ENCODE measurements at places on chromosomes 5 and 9.

DNA sequence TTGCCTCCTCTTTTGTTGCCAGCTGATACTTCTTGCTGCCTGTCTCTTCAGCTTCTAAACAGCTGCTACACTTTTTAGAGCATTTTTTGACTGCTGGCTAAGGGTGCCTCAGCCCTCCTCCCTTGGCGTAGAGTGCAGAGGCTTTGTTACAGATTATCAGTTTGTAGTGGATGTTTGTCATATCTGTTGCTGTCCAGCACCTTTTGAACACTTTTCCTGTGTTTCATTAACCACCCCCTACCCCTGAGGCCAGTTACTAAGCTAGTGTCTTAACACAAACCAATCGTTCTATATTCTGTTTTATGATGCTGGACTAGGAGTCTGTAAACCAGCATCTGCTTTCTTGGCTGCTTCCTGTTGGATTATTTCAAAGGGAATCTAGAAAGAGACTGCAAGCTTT lies 441.5 kb downstream of the DNAH5 start:
- no peak for DNase-seq

GRCh38 chr9:134936346-134937163 lies 18.8 kb upstream of the FCN1 start:
- DNase-seq = peak; percentile 14

DNA sequence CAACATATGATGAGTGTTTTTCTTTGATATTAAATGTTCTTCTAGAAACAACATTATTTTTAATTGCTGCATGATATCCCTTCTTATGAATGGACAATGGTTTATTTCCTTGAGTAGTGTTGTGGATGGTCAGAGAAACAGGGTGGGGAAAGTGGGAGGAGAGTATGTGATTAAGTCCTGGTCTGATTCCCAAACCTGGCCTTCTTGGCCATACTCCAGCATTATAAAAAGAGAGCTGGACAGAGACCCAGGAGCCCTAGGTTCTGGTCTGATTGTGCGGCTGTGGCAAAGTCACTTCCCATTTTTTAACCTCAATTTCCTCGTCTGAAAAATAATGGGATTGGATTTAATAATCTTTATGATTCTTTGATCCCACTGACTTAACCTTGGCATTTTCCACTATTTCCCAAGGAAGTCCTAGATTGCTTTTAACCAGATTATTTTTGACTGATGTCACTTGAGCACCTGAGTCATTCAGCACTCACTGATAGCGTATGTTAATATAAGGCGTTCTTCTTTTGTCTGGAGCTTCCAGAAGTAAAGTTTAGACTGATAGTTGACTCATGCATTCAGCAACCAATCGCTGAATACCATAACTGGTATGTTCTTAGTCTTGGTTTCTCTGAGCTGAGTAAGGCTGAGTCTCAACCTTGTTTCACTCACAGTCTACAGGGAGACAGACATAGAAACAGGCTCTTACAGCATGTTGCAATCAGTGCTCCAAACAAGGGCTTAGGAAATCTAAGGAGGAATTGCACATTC lies 26.2 kb downstream of the OSMR start:
- DNase-seq = no peak

- peak; percentile 32 for DNase-seq
These were observed 100.5 kb downstream of the PALM2AKAP2 start for GRCh38 chr9:109880276-109881169.

DNA sequence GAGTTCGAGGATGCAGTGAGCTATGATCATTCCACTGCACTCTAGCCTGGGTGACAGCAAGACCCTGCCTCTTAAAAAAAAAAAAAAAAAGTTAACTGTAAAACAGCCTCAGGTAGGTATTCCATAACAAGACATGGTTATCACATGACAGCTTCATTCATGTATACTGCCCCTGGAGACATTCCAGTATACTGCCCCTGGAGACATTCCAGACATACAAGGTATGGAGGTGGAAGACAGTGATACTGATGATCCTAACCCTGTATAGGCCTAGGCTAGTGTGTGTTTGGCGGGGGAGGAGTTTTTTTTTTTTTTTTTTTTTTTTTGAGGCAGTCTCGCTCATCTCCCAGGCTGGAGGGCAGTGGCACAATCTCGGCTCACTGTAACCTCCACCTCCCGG lies 105.5 kb downstream of the RICTOR start:
- no peak for DNase-seq

DNA sequence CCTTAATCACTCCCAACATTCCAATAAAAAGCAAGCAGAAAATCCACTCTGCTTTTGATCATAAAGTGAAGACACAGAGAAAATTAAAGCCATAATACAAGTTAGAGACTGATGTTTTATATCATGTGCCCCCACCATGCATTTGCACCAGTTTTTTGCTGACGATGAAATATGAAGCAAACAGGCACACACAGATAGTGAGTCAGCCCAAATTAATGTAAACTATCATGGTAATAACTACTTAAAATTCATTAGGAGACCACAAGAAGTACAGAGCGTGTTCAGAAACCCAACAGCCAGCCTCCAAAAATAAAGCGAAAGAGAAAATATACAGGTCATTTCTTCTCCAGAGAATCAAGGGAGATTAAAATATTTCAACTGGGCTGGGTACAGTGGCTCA lies 46.4 kb upstream of the KDM4C start:
- no peak for DNase-seq

DNA sequence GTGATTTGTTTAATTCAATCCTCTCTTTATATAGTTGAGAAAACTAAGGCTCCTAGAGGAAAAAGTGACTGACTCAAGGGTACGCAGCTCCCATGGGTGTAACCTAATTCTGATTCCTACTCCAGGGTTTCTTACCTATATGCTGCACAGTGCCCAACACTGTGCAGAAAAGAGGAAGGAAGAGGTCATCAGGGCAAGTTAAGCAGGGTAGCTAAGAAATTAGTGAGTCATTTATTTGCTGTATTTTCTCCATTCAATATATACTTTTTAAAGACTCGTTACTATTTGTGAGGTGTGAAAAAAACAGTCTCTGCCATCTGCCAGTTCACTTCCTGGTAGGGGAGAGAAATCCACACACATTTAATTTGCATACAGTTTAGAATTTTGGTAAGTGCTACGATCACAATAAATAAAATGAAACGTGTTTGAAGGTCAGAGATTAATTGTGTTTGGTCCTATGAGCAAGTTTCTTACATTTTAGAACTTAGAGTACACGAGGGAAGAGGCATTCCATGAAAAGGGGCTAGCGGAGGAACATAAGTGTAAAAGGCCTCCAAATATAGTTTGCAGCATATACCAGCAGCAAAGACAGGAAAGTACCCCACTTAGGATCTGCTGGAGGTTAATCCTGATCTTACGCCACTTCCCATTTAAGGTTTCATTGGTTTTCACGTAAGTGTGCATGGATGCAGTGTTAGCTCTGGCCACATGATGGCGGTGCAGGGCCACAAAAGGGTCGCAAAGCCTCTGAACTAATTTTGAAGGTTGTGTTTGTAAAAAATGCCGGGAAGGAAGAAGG lies 59.9 kb upstream of the TLR4 start:
- peak; percentile 62 for DNase-seq

- DNase-seq = no peak
These were observed 241.2 kb downstream of the CETN3 start for GRCh38 chr5:90168399-90168798.

DNA sequence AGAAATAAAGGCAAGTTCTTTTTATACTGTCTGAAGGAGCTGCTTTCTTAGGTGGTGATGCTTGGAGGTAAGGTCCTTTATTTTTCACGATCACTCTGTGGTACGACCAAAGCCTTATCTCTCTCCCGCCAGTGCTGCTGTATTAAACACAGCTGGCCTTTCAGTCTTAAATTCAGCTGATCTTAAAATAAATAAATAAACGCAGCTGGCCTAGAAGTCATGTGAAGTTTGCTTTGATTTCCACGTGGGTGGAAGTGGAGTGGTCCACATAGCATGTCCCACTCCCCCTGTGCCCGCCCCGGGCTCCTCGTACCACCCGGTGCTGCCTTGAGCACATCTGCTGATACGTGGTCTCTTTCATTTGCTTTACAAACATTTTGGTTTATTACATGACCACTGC lies 260.4 kb downstream of the FANCC start:
- no peak for DNase-seq

GRCh38 chr9:93828331-93829097 lies 126.6 kb downstream of the BARX1 start:
- no peak for DNase-seq

DNA sequence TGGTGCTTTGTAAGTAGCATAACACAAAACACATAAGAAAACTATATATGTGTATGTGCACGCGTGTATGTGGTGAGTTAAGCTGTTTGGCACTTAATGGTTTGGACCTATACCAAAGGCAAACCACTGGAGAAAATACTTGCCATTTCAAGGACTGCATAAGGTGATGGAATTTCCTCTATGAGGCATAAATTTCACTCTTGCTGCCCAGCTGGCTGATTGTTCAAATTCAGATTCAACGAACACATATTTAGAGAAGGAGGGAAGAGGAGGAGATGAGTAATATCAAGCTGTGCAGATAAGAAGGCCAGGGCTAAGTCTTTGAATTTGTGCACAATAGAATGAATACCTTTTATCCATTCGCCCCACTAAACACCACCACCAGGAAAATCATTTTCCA lies 470.6 kb upstream of the MPDZ start:
- DNase-seq = no peak

- DNase-seq = no peak
These were observed 324.4 kb upstream of the MPDZ start for GRCh38 chr9:13603921-13604320.

DNA sequence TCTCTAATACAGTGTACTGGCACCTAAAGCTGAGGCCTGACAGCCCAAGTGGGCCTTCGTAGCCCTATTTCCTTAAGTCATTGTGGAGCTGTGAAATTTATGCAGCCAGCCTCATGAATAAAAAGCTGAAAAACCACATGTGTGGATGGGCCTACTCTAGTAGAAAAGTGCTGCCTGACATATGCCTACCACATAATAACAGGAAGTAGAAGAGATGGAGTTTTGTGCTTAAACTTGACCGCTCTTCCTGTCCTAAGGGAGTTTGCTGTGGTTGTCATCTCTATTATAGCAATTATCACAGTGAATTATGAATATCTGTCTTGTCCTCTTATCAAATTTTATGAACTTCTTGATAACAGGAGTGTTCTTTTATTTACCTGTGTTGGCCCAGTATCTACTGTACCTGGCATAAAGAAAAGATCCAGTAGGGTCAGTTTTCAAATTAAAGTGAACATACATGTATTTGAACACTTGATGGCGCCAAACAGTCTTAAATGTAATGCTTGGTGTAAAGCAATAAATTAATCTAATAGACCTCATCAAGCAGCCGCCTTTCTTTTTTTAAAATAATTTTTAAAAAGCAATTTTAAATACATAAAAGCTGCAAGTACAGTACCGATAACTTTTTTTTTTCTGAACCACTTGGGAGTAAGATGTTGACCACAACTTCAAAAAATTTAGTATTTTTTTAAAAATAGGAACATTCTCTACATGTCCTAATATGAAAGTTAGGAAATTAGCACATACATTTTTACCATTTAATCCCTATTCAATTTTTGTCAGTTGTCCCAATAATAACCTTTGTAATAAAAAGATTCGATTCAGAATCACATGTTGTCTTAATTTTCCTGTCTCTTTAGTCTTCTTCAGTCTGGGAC lies 51.0 kb downstream of the FKTN start:
- DNase-seq = no peak

- no peak for DNase-seq
These were observed 24.0 kb downstream of the LYRM7 start for GRCh38 chr5:131194725-131195124.

- DNase-seq = no peak
These were observed 65.3 kb upstream of the CXCL14 start for GRCh38 chr5:135643881-135644766.

DNA sequence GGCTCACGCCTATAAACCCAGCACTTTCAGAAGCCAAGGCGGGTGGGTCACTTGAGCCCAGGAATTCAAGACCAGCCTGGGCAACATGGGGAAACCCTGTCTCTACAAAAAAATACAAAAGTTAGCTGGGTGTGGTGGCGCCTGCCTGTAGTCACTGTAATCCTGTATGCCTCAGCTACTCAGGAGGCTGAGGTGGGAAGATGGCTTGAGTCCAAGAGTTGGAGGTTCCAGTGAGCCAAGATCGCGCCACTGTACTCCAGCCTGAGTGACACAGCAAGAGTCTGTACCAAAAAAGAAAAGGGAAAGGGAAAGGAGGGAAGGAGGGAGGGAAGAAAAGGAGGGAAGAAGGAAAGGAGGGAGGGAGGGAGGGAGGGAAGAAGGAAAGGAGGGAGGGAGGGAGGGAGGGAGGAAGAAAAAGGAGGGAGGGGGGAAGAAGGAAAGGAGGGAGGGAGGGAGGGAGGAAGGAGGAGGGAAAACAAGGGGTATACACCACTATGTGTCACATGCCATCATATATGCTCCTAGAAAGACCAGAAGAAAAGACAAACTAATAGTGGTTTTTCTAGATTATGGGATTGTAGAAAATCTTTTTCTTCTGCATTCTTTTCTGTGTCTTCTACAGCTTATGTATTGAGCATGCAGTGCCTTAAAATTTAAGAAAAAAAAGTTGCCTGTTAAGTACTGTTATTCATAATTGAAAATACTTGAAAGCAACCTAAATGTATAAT lies 240.1 kb downstream of the DENND1A start:
- no peak for DNase-seq

DNA sequence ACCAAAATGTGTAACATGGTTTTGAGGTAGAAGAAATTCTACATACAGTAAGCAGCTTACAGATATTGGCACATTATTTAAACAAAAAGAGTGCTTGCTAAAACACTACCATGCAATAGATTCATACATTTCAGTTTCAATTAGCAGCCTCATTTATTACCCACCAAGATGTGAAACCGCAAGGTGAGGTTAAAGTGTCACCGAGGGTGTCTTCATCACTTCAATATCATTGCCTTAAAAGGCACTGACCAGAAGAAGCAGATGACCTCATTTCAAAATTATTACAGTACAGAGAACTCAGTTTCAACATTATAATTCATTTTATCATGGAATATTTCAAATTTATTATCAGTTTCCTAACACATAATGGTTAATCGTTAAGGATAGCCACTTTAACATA lies 302.2 kb downstream of the ISL1 start:
- DNase-seq = no peak

DNA sequence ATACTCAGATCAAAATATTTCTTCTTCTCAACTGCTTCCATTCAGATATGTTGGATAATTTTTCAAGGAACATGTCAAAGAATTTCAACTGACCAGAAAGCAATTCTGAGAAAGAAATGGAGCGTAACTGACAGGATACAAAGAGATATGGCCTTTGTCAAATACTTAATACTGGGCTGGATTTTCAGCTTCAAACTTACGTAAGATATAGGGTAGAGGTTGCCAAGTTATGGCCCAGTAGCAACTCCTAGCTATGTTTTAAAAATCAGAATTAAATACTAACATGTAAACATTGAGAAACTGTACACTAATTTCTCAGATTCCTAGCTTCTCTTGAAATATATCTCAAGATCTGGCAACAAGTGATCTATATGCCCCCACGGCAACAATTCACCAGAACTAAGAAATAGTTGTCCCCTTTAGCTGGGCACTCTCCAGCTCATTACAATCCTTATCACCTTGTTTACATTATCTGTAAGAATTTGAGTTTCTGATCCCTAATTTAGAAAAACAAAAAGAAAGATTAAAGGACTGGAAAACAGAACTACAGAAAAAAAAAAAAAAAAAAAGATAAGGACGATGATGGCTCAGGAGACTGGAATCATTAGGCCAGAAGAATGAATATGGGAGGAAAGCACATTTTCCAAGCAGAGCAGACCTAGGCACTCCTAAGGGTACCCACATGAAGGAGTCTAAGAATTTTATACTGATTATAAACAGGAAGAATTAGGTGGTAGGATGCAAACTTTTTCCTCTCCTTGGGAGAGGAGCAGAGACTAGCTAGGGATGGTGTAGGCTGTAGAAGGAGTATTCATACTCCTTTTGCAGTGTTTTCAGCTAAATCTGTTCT lies 23.0 kb downstream of the INIP start:
- no peak for DNase-seq

GRCh38 chr9:116207371-116208111 lies 54.0 kb downstream of the PAPPA start:
- DNase-seq = no peak

Data from memory B cell (primary cell).